ENCODE measurements at places on chromosomes 7 and 10. TPM values are rescaled to one million over a fixed set of nuclear protein-coding genes. Genes with fewer than 3 reads are reported as not detected.

GRCh38 chr7:29314148-29314547 lies 119.6 kb downstream of the CHN2 start:
- DNase-seq = no peak

- DNase-seq = no peak
Observed at GRCh38 chr10:124707551-124707950, 36.6 kb downstream of the FAM53B start.

- no peak for DNase-seq
Observed at GRCh38 chr7:5696346-5697110, 84.9 kb downstream of the RNF216 start.

- DNase-seq = no peak
Observed at GRCh38 chr7:136853654-136854053, 14.8 kb upstream of the CHRM2 start.

DNA sequence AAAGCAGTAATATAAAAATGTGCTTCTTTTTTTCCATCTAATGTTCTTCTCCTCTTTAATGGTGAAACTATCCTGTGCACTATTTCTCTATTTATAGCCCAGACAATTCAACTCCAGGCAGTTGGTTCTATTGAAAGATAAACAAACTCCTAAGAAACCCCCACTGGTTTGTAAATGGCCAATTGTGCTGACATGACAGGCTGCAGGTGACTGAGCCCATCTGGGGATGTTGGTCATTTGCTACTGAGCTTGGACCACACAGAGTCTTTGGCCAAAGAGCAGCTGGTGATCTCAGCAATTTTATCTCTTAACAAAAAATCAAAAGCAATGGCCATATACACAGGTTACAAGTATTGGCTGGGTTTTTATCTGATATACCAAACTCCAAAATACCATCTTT lies 631.8 kb upstream of the CELF2 start:
- no peak for DNase-seq

- DNase-seq = no peak
Observed at GRCh38 chr7:16548428-16548827, 21.8 kb downstream of the LRRC72 start.

DNA sequence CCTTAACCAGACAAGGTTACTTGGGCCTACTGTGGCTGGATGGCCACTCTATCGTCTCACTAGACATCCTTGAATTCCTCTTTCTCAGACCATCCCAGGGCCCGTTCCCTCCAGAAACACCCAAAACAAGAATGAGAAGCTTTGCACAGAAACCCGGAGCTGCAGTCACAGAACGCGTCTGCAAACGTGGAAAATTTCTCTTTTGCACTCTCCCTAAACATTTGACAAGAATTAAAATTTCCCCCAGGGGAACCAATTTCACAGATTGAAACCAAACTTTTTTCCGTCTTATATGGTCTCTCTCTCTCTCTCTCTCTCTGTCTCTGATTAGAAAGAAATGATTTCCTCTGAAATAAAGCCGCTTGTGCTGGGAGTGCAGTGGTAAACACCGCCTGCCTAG lies 120.7 kb downstream of the MKX start:
- DNase-seq = no peak

GSDME gene
- 8.3 TPM for total RNA-seq

All from urinary bladder (tissue), 4 donors.